ENCODE measurements at places on chromosomes 7 and 10.
A peak's percentile ranks its signal among the peaks of the same experiment; 100 is the strongest.

- DNase-seq, result no peak
Observed at GRCh38 chr7:27804139-27804538, 64.2 kb downstream of the TAX1BP1 start.

- no peak for DNase-seq
Observed at GRCh38 chr10:30647089-30647488, 17.5 kb upstream of the LYZL2 start.

- peak; percentile 83 for DNase-seq
Observed at GRCh38 chr10:72688208-72688651, 3.7 kb upstream of the MCU start.

GRCh38 chr7:36712015-36712414 lies 12.3 kb downstream of the AOAH start:
- DNase-seq, result no peak

DNA sequence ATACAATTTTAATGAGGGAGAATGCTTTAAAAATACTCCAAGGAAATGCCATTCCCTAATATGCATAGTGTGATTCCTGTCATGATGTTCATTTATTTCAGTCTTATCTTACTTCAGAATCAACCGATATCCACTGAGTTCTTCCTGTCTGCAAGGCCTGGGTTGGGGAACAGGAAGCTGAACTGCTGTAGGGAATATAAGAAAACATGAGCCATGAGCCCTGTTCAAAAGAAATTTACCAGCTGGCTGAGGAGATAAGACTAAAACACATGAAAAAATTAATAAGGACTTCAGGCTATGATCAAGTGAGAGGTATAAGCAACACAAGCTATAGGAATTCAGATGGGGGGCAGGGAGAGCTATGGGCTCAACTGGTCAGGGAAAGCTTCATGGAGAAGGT lies 184.7 kb downstream of the PLPP4 start:
- DNase-seq, result no peak

DNA sequence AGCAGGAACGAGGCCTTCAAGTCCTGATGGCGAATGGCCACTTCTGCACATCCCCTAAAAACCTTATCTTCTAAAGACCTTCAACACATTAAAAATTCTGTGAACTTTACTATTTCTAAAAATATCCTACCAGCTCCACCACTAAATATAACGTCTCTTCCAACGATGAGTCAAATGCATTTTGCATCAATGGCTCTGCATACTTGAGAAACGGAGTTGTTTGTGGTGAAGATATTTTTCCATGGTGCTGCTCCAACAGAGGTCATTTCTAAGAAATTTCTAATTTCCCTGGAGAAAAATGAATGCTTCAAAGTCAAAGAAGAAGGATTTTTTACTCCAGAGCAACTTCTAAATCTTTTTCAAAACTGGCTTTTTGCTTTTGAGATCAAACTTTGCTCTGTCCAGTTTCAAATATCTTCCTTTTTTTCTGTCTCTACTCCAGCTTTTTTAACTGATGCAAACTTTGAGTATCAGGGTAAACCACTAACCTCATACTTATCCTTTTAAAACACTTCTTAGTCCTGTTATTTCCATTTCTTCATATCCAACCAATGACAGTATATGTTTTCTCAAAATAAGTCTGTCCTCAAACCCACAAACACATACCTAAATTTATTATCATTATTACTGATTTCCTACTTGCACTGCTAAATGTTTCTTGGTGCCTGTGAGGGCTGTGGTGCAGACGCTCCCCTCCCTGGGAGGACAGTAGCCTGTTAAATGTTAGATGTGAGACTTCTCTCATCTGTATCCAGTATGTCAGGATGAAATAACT lies 258.1 kb downstream of the KLF6 start:
- peak; percentile 97 for DNase-seq

GRCh38 chr7:43647339-43647672 lies 64.4 kb downstream of the STK17A start:
- DNase-seq, result peak; percentile 93

- DNase-seq, result no peak
Observed at GRCh38 chr10:102400598-102401341, 5.3 kb downstream of the NFKB2 start.

DNA sequence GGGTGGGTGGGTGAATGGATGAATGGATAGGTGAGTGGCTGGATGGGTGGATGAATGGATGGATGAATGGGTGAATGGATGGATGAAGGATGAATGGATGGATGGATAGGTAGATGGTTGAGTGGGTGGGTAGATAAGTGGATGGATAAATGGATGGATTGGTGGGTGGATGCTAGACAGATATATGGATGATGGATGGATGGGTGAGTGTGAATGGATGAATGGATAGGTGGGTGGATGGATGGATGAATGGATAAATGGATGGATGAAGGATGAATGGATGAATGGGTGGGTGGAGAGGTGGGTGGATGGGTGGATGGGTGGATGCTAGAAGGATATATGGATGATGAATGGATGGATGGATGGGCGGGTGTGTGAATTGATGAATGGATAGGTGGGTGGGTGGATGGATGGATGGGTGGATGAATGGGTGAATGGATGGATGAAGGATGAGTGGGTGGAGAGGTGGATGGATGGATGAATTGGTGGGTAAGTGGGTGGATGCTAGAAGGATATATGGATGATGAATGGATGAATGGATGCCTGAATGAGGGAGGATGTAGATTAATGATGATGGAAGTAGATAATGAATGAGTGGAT lies 20.4 kb downstream of the ELFN1 start:
- DNase-seq, result no peak

GRCh38 chr10:95394161-95394880 lies 103.5 kb upstream of the PDLIM1 start:
- DNase-seq, result no peak

- no peak for DNase-seq
Observed at GRCh38 chr10:24406809-24407483, 198.0 kb downstream of the KIAA1217 start.

GRCh38 chr10:30430544-30431298 lies 3.3 kb upstream of the MAP3K8 start:
- DNase-seq, result no peak

DNA sequence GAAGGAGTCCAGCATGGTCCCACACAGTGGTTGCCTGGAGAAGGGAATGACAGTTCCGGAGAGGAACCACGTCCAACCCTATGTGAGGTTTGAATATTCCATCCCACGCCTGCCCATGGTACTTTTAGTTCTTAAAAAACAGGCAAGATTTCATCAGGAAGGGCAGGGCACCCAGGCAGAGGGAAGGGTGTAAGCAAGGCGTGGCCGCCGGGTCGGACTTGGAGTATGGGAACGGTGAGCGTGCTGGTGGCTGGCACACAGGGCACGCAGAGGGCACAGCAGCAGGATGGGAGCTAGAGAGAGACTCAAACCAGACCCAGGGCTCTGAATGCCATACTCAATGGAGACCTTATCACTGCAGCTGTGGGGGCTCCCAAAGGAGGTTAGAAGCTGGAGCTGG lies 34.3 kb downstream of the FAM53B start:
- DNase-seq, result no peak

GRCh38 chr10:131053192-131053591 lies 258.3 kb downstream of the TCERG1L start:
- DNase-seq, result no peak

GRCh38 chr7:96530786-96531185 lies 178.9 kb downstream of the SEM1 start:
- DNase-seq, result no peak
